ENCODE measurements at places on chromosomes 7 and 10. TPM values are rescaled to one million over a fixed set of nuclear protein-coding genes. Genes with fewer than 3 reads are reported as not detected.

SLC13A4 gene
- not detected for total RNA-seq

CTAGE15 gene
- total RNA-seq = 0.14 TPM

CALCR gene
- not detected for total RNA-seq

GJD4 gene
- not detected for total RNA-seq

ZDHHC16 gene
- total RNA-seq = 36.0 TPM

All from smooth muscle cell of bladder (primary cell).